ENCODE measurements at places on chromosomes 7 and 10.

GRCh38 chr7:74412603-74413002, 41.1 kb upstream of the GTF2IRD1 start:
- DNase-seq = no peak
- no peaks in the 10 kb centered on the region for H3K27me3 ChIP-seq

GRCh38 chr10:13450069-13450468, 78.7 kb downstream of the BEND7 start:
- H3K4me3 ChIP-seq = no peak overlapping the region
- H3K36me3 ChIP-seq = no peaks in the 10 kb centered on the region
- H3K4me1 ChIP-seq = no peaks in the 10 kb centered on the region

DNA sequence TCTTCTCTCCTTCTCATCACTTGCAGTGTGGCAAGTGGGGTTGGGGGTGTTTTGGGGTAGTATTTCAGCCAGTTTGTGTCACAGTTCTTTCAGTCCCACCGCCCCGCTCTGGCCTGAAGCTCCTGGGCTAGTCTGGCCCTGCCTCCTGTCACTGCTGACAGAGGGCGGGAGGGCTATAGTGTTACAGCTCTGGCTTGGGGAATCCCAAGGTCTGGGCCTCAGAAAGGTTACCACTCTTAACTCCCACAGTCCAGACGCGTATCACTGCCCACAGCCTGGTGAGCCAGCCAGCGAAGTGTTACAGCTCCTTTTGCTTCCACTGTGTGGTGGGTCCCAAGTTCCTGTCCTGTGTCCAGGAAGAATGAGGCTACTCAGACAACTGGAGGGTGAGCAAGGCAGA, 56.0 kb downstream of the ZNF777 start:
- H3K4me3 ChIP-seq = no peak overlapping the region
- no peaks in the 10 kb centered on the region for H3K4me1 ChIP-seq
- no peaks in the 10 kb centered on the region for H3K27me3 ChIP-seq

GRCh38 chr7:52009181-52009580, 692.6 kb upstream of the COBL start:
- H3K27ac ChIP-seq = no peak overlapping the region
- no peaks in the 10 kb centered on the region for H3K27me3 ChIP-seq
- H3K36me3 ChIP-seq = no peaks in the 10 kb centered on the region
- H3K4me1 ChIP-seq = no peaks in the 10 kb centered on the region
- no peak for DNase-seq

DNA sequence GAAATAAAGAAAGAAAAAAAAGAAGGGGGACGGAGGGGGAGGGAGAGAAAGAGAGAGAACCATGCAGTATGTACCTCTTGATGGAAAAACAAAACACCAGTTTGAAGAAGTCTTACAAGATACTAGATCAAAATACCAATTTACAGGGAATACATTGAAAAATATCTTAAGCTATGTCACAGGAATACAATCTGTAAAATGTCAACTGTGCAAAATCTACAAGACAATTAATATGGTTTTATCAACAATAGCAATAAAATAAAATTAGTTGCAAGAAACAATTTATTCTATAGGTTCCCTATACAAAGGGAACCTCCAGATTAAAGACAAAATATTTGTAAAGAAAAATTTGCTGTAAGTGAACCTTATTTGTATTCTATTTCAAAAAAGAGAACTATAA, 98.3 kb upstream of the CABCOCO1 start:
- DNase-seq = no peak
- no peaks in the 10 kb centered on the region for H3K36me3 ChIP-seq
- H3K27ac ChIP-seq = no peak overlapping the region

- DNase-seq = no peak
- no peak overlapping the region for H3K4me3 ChIP-seq
- no peaks in the 10 kb centered on the region for H3K36me3 ChIP-seq
- H3K4me1 ChIP-seq = peaks cover 4% of the 10 kb centered on the region
- H3K27me3 ChIP-seq = no peaks in the 10 kb centered on the region
- no peak overlapping the region for H3K27ac ChIP-seq
These were observed 439.6 kb downstream of the TNS3 start for GRCh38 chr7:47142169-47142866.

GRCh38 chr7:126804604-126805003, 448.1 kb downstream of the GRM8 start:
- no peaks in the 10 kb centered on the region for H3K36me3 ChIP-seq
- no peaks in the 10 kb centered on the region for H3K27me3 ChIP-seq
- H3K4me3 ChIP-seq = no peak overlapping the region
- H3K4me1 ChIP-seq = no peaks in the 10 kb centered on the region
- no peak for DNase-seq
- no peak overlapping the region for H3K27ac ChIP-seq

DNA sequence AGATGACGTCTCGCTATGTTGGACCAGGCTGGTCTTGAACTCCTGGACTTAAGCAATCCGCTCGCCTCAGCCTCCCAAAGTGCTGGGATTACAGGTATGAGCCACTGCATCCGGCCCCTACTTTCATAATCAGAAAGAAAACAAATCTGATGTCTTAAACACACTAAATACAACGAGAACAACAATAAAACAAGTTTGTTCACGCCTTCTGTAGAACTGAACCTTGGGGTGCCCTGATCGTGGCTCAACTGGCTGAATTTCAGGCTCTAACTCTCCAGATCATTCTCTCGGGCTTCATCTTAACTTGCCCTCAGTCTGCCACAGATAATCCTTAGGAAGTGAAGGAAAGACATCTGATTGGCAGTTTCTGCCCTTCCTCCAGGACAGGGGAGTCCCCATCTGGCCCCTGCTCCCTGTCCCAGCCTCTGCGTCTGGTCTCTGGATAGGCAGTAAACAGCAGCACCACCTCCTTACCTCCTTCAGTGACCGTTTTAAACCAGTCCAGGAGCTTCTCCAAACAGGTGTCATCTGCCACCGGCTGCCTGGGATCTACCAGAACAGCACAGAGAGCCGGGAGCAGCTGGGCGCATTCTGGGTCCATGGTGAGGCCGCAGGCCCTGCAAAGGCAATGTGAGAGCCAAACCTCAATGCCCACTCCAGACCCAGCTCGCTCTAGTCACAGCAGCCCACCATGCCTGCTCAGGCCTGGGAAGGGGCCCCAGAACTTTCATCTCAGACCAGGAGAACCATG, 1.3 kb downstream of the BRAT1 start:
- DNase-seq = no peak
- peaks cover 37% of the 10 kb centered on the region for H3K4me1 ChIP-seq
- H3K27ac ChIP-seq = no peak overlapping the region
- no peaks in the 10 kb centered on the region for H3K36me3 ChIP-seq
- H3K4me3 ChIP-seq = peak overlapping the region; percentile 69
- H3K27me3 ChIP-seq = no peaks in the 10 kb centered on the region

- DNase-seq = no peak
- H3K4me1 ChIP-seq = peaks cover 4% of the 10 kb centered on the region
- no peaks in the 10 kb centered on the region for H3K36me3 ChIP-seq
- H3K27me3 ChIP-seq = no peaks in the 10 kb centered on the region
These were observed 65.7 kb upstream of the ASAH2 start for GRCh38 chr10:50316695-50317648.

DNA sequence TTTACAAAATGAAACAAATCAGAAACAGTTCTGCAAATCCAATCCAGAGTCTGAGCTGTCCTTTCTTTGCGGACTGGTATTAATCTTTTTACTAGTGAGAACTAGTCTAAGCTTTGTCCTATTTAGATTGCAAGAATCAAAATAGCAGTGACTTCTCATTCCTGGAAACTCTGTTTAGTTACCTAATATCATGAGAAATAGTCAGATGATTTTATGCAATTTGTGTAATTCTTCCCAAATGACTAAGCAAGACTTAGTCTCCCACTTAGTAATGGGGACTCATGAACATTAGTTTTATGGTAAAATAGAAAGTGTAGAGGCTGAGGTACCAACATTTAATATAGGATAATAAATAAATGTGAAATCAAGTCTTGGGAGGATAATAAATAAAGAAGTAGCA, 341.3 kb downstream of the DNAJB9 start:
- no peak for DNase-seq
- no peaks in the 10 kb centered on the region for H3K4me1 ChIP-seq
- no peak overlapping the region for H3K4me3 ChIP-seq
- no peaks in the 10 kb centered on the region for H3K36me3 ChIP-seq
- H3K27me3 ChIP-seq = no peaks in the 10 kb centered on the region

DNA sequence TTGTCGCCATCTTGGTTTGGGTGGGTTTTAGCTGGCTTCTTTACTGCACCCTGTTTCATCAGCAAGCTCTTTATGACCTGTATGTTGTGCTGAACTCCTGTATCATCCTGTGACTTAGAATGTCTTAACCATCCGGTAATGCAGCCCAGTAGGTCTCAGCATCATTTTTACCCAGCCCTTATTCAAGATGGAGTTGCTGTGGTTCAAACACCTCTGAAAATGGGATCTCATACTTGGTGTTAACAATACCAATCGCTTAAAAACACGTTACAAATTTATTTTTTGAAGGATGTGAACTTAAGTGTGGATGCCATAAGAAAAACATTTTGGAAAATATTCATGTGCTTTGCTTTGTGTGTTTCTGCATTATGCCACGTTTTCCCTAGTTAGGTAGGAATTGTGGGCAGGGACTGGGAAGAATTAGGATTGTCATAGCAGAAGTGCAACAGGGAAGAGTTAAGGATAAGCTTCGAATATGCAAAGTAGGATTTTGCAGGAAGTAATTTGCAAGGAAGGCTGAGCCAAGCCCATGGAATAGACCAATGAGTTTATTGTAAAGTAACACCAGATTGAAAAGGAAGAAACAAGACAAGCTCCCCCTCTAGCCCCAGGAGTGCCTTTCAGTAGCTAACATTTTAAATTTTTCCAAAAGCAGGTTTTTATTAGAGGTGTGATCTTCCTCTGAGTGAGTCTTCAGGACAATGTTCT, 56.4 kb downstream of the PRR15 start:
- no peak overlapping the region for H3K27ac ChIP-seq
- no peak overlapping the region for H3K4me3 ChIP-seq
- DNase-seq = no peak
- no peaks in the 10 kb centered on the region for H3K27me3 ChIP-seq
- H3K4me1 ChIP-seq = no peaks in the 10 kb centered on the region
- no peaks in the 10 kb centered on the region for H3K36me3 ChIP-seq

GRCh38 chr10:123562811-123563580, 103.2 kb upstream of the GPR26 start:
- no peak overlapping the region for H3K4me3 ChIP-seq
- H3K27ac ChIP-seq = no peak overlapping the region
- no peak for DNase-seq

GRCh38 chr7:17598846-17599245, 300.4 kb downstream of the AHR start:
- no peak overlapping the region for H3K27ac ChIP-seq
- H3K4me3 ChIP-seq = no peak overlapping the region
- H3K27me3 ChIP-seq = no peaks in the 10 kb centered on the region
- no peak for DNase-seq

GRCh38 chr7:116280803-116281202, 70.5 kb downstream of the TES start:
- H3K27ac ChIP-seq = no peak overlapping the region
- no peak for DNase-seq
- no peaks in the 10 kb centered on the region for H3K36me3 ChIP-seq

GRCh38 chr7:139246905-139247304, 15.9 kb downstream of the UBN2 start:
- H3K4me1 ChIP-seq = peaks cover 23% of the 10 kb centered on the region
- no peaks in the 10 kb centered on the region for H3K36me3 ChIP-seq
- no peak for DNase-seq
- no peak overlapping the region for H3K27ac ChIP-seq

GRCh38 chr10:59020502-59020901, 155.9 kb upstream of the PHYHIPL start:
- no peaks in the 10 kb centered on the region for H3K36me3 ChIP-seq
- H3K27ac ChIP-seq = no peak overlapping the region
- H3K4me3 ChIP-seq = no peak overlapping the region
- DNase-seq = no peak
- H3K4me1 ChIP-seq = peaks cover 16% of the 10 kb centered on the region

DNA sequence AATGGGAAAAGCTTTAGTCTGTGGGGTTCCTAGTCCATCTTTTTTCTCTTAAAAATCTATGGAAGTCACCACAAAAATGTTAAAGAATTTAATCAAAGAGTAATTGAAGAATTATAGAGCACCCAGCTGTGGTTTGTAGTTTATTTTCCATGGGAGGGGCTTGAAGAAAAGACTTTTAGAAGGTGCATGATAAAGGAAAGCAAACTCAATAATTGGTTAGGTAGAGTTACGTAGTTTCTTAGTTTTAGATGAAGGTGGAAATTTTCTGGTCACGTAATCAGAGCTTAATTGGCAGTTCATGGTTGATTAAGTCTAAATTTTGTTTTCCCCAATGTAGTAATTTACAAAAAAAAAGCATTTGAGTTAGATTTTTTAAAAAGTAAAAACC, 724 bp downstream of the ZNF107 start:
- H3K27ac ChIP-seq = peak overlapping the region; percentile 76
- peak overlapping the region; percentile 80 for H3K4me3 ChIP-seq
- no peaks in the 10 kb centered on the region for H3K27me3 ChIP-seq

DNA sequence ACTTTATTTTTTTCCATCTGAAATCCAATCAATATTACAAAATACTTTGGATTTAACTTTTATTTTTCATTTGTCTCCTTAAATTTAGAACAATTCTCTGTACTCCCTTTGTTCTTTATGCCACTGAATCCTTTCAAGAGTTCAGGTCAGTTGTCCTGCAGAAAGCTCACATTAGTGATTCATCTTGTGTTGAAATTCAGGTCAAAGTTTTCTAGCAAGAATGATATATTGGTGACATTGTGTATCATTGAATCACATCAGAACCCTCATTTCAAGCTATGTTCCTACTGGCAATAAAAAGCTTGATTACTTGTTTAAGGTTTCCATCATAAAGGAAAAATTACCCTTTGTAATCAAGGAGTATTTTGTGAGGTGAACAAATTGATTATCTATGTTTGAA, 378.8 kb upstream of the STEAP1 start:
- no peaks in the 10 kb centered on the region for H3K4me1 ChIP-seq
- no peak overlapping the region for H3K27ac ChIP-seq
- no peak for DNase-seq
- H3K27me3 ChIP-seq = no peaks in the 10 kb centered on the region

DNA sequence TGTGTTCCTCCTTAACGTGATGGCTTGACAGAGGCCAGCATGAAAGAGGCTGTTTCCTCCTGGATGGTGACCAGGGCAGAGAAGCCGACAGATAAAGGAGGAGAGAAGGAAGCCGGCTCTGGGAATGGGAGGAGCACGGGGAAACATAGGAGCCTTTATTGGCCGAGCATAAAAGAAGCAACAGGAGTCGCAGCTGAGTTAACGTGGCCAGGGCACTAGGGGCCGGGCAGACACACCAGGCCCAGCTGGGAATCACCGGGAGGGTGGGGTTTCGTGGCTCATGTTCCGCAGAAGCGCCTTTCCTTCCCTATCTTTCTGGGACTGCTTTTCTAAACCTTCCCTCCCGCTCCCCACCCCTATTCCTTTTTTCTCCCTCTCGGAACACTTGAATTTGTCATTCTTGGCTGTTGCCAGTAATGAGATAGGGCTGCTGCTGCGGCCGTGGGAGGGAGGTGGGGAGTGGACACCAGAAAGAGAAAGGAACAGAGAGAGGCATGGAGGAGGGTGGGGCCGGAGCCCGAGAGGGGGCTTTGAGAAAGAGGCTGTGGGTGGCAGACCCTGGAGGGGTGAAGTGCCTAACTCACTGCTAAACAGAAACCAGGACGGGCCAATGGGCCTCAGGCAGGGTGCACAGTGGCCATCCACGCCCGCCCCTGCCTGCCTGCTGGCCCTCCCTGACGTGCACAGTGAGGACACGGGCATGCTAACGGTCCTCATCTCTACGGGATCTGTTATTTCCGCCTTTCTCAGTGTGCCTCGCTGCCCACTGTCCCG, 65.2 kb downstream of the COL13A1 start:
- H3K27ac ChIP-seq = peak overlapping the region; percentile 42
- peaks cover 3% of the 10 kb centered on the region for H3K27me3 ChIP-seq
- H3K4me3 ChIP-seq = no peak overlapping the region
- H3K36me3 ChIP-seq = no peaks in the 10 kb centered on the region
- no peak for DNase-seq

All from tibial nerve (tissue), 4 donors.